ENCODE measurements at places on chromosomes 3 and 15.

DNA sequence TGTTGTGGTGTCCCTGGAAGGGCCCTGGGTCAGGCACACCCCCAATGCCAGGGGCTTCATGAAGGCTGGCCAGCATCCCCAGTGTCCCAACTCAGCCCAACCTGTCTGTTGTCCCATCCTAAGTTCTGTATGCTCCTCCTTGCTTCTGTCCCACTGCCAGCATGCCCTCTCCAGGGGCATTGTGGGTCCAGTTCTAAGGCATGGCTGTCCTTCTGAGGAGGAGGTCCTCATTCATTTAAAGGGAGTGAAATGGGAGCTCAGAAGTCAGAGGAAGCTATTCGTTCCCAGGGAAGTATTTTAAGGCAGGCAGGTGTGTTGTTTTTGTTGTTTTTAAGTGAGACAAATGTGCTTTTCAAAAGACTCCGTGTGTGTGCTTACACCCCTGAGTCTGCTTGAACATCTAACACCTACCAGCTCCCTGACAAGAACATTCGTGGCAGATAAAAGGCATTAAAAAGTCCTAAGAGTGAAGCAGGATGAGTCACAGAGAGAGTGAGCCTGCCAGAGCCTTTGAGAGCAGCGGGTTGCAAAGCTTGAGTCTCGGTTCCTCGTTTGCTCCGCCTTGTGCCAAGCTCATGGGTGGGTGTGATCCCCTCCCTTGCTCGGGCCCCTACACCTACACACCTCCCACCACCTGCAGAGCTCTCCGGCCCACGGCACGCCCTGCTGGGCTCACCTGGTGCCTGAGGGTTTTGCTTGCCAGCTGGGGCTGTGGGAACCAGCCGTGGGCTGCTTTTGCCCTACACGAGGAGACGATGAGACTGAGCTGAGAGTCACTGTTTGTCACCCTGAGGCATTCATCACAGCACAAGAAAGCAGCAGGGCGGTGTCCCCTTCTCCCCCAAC, 183.4 kb upstream of the TOPAZ1 start:
- H3K36me3 ChIP-seq, result no peaks in the 10 kb centered on the region
- no peak for DNase-seq
- peaks cover 4% of the 10 kb centered on the region for H3K27me3 ChIP-seq
- H3K4me3 ChIP-seq, result no peak overlapping the region
- H3K4me1 ChIP-seq, result no peaks in the 10 kb centered on the region

- H3K36me3 ChIP-seq, result no peaks in the 10 kb centered on the region
- no peaks in the 10 kb centered on the region for H3K27me3 ChIP-seq
- no peaks in the 10 kb centered on the region for H3K4me1 ChIP-seq
These were observed 87.7 kb upstream of the NEO1 start for GRCh38 chr15:72964542-72964941.

DNA sequence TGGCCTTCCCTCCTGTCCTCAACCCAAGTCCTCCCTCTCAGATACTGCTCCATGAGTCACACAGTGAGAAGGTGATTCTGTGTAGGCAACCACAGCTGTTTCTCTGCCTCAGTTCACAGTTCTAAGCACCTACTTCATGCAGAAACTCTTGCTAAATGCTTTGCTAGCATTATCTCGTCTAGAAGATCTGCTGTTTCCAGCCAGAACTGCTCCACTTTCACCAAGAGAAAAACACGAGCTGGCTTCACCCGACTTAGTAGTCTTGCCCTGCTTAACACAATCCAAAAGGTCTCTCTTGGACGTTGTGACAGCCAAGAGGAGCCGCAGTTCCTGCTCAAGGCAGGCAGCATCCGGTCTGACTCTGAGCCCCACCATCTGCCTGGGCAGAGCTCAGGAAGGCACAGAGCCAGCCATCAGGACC, 272.1 kb downstream of the UACA start:
- no peak for DNase-seq
- no peaks in the 10 kb centered on the region for H3K36me3 ChIP-seq
- no peak overlapping the region for H3K27ac ChIP-seq
- H3K27me3 ChIP-seq, result peaks cover 2% of the 10 kb centered on the region
- H3K4me1 ChIP-seq, result peaks cover 45% of the 10 kb centered on the region

GRCh38 chr3:105354429-105354828, 12.3 kb upstream of the ALCAM start:
- H3K36me3 ChIP-seq, result no peaks in the 10 kb centered on the region
- H3K27ac ChIP-seq, result no peak overlapping the region
- H3K4me1 ChIP-seq, result no peaks in the 10 kb centered on the region
- peaks cover 5% of the 10 kb centered on the region for H3K27me3 ChIP-seq
- no peak for DNase-seq
- no peak overlapping the region for H3K4me3 ChIP-seq

GRCh38 chr3:150519026-150519425, 27.3 kb downstream of the SERP1 start:
- no peak overlapping the region for H3K27ac ChIP-seq
- no peaks in the 10 kb centered on the region for H3K4me1 ChIP-seq
- no peaks in the 10 kb centered on the region for H3K27me3 ChIP-seq
- no peak for DNase-seq
- H3K4me3 ChIP-seq, result no peak overlapping the region

GRCh38 chr3:156459434-156459833, 95.5 kb downstream of the SSR3 start:
- DNase-seq, result no peak
- no peak overlapping the region for H3K27ac ChIP-seq
- H3K4me3 ChIP-seq, result no peak overlapping the region

GRCh38 chr15:68590721-68591389, 12.1 kb downstream of the CORO2B start:
- H3K27me3 ChIP-seq, result no peaks in the 10 kb centered on the region
- no peak overlapping the region for H3K27ac ChIP-seq
- no peak overlapping the region for H3K4me3 ChIP-seq
- H3K4me1 ChIP-seq, result no peaks in the 10 kb centered on the region
- H3K36me3 ChIP-seq, result no peaks in the 10 kb centered on the region

DNA sequence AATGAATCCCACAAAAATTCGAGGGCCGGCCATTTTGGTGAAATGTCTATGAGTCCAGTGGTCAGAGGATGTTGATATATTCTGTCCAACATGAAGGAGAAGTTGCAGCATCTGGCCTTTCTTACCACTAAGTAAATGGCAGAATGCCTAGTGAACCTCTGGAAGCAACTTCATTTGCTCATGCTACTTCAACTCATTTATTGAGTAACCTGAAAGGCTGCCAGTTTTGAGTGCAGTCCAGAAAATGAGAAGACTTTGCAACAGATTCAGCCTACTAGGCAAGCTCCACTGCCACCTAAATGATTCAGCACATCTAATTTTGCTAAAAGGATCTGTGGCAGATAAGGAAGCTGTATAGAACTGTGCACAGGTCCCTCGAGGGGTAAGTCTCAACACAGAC, 265.0 kb downstream of the OPA1 start:
- no peak overlapping the region for H3K4me3 ChIP-seq
- no peak for DNase-seq
- H3K36me3 ChIP-seq, result no peaks in the 10 kb centered on the region
- H3K4me1 ChIP-seq, result no peaks in the 10 kb centered on the region

- no peak for DNase-seq
- no peak overlapping the region for H3K4me3 ChIP-seq
- no peaks in the 10 kb centered on the region for H3K27me3 ChIP-seq
- no peaks in the 10 kb centered on the region for H3K4me1 ChIP-seq
These were observed 123.8 kb downstream of the ARNT2 start for GRCh38 chr15:80527961-80528360.

DNA sequence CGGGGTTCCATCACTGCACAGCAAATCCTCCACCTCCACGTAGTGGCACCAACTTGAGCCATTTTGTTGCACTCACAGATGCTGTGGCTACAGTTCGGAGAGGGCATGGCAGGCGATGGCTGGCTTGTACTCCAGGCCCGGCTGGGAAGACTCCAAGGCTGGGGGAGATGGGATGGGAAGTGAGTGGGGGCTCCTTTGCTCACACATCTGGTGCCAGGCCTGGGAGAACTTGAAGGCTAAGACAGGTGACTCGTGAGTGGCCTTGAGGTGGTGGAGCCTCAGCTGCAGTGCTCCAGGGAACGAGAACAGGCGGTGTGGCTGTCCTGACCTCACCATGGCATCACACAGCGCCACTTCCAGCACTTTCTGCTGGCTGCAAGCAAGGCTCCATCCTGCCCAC, 87.9 kb downstream of the PLXNA1 start:
- DNase-seq, result no peak
- no peaks in the 10 kb centered on the region for H3K36me3 ChIP-seq
- no peaks in the 10 kb centered on the region for H3K4me1 ChIP-seq
- H3K27me3 ChIP-seq, result no peaks in the 10 kb centered on the region

DNA sequence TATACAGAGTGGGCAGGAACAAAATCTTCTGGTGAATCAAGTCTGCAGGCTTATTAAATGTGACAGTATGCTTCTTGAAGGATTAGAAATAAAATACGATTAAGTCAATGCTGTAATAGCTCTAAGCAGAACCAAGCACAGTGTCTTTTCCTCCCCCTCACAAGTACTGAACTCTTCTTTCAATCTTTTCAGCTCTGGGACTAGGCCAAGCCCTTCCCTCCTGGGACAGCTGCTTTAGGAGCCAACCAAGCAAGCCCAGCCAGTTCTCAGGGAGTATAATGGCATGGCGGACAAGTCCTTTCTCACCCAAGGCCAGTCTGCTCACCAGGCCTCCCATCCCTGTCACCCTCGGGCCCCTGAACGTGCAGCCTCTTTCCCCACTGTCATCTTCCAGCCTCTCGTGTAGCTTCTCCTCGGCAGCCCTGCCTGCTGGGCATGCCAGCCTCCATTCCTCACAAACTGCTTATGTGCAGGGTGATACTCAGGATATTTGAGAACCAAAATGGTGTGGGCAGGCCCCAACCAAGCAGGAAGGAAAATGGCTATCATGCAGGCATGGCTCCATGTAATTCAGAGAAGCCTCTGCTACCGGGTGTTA, 8.4 kb upstream of the PPP1R2 start:
- peaks cover 55% of the 10 kb centered on the region for H3K4me1 ChIP-seq
- H3K36me3 ChIP-seq, result no peaks in the 10 kb centered on the region
- DNase-seq, result no peak
- peak overlapping the region; percentile 73 for H3K27ac ChIP-seq

DNA sequence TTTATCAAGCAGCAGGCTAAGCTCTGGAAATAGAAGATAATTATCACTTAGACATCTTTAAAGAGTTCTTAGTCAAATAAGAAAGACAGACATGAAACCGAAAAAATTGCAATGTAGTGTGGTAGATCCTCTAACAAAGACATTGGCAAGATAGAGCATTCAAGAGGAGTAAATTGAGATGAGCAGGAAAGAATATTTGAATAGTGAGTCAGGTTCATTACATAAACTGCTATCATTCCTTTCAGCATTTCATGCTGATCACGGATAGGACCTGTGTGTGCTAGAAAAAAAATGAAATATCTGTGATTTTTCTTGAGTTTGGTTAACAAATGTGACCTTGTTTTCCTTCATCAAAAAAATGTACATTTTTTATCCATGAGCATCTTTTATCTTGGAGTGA, 460.9 kb downstream of the OTOL1 start:
- no peak for DNase-seq
- no peaks in the 10 kb centered on the region for H3K4me1 ChIP-seq
- H3K4me3 ChIP-seq, result no peak overlapping the region
- no peak overlapping the region for H3K27ac ChIP-seq
- no peaks in the 10 kb centered on the region for H3K27me3 ChIP-seq

- H3K27me3 ChIP-seq, result no peaks in the 10 kb centered on the region
- no peaks in the 10 kb centered on the region for H3K36me3 ChIP-seq
- H3K27ac ChIP-seq, result no peak overlapping the region
These were observed 136.1 kb downstream of the ADAMTS9 start for GRCh38 chr3:64551697-64552096.

GRCh38 chr3:79005084-79005483, 762.7 kb downstream of the ROBO1 start:
- H3K27me3 ChIP-seq, result no peaks in the 10 kb centered on the region
- H3K27ac ChIP-seq, result no peak overlapping the region
- no peak for DNase-seq
- H3K4me3 ChIP-seq, result no peak overlapping the region
- no peaks in the 10 kb centered on the region for H3K36me3 ChIP-seq

- no peaks in the 10 kb centered on the region for H3K36me3 ChIP-seq
- DNase-seq, result no peak
- no peak overlapping the region for H3K4me3 ChIP-seq
- H3K27ac ChIP-seq, result no peak overlapping the region
These were observed 39.5 kb upstream of the NSMCE3 start for GRCh38 chr15:29309139-29309538.

DNA sequence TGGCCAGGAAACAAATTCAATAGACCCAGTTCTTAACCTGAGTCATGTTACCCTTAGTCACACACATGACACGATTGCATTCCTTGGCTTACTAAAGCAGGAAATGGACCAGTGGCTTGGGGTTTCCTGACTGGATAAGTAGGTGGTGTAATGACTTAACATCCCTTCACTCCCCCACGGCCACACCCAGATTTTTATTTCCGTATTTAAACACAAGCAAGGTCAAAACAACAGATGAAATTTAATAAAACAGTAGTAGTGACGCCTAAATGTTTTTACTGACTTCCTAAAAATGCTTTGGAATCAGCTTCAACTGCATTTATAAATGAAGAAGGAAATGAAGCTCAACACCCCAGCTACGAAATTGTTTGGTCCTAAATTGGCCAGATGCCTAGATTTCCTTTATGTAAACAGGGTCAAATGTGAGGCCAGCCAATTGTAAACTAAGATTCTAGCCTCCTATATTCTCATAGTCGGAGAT, 324.3 kb downstream of the CHST2 start:
- no peak overlapping the region for H3K27ac ChIP-seq
- H3K4me1 ChIP-seq, result no peaks in the 10 kb centered on the region
- no peaks in the 10 kb centered on the region for H3K36me3 ChIP-seq
- H3K4me3 ChIP-seq, result no peak overlapping the region
- no peaks in the 10 kb centered on the region for H3K27me3 ChIP-seq
- DNase-seq, result no peak

DNA sequence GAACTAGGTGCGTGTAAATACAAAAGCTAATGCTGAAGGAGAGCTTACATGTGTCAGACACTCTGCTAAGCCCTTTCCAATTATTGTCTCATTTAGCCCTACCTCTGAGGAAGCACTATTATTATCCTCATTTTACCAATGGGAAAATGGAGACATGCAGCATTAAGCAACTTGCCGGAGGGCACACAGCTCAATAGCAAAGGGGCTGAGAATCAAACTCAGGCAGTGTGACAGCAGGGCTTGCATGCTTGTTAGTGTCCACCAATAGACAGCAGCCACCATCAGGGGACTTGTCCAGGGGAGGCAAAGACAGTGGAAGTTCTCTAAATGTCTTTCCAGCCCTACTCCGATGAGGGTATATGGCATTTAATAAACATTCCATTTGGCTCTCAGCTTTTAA, 548.6 kb downstream of the MAGI1 start:
- H3K36me3 ChIP-seq, result no peaks in the 10 kb centered on the region
- no peak for DNase-seq
- no peaks in the 10 kb centered on the region for H3K27me3 ChIP-seq
- H3K4me1 ChIP-seq, result no peaks in the 10 kb centered on the region
